ENCODE measurements at places on chromosomes 2 and 18.

DNA sequence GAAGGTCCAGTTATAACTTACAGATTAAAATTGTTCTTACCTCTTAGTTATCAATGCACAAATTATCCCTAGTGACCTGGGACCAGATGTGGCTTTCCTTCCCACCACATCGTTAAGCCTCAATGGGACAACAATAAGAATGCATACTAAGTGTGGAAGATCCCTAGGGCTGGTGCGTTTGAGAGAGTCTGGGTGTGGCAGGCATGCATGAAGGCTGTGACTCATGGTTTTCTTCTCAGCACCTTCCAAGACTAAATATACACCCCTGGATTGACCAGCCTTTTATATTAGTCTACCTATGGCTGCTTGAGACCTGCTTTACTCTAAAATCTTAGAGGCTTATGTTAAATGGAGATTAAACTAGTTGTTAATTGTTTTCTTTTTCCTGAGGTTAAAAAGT lies 261.7 kb upstream of the SLC14A2 start:
- no peak for DNase-seq

- DNase-seq, result no peak
Measured at GRCh38 chr18:76808561-76808960, 13.8 kb upstream of the ZNF236 start.

- DNase-seq, result no peak
Measured at GRCh38 chr2:143762176-143762928, 633.1 kb downstream of the ARHGAP15 start.

- DNase-seq, result no peak
Measured at GRCh38 chr2:229832510-229832898, 89.3 kb downstream of the TRIP12 start.
